ENCODE measurements at places on chromosomes 13 and 19.

DNA sequence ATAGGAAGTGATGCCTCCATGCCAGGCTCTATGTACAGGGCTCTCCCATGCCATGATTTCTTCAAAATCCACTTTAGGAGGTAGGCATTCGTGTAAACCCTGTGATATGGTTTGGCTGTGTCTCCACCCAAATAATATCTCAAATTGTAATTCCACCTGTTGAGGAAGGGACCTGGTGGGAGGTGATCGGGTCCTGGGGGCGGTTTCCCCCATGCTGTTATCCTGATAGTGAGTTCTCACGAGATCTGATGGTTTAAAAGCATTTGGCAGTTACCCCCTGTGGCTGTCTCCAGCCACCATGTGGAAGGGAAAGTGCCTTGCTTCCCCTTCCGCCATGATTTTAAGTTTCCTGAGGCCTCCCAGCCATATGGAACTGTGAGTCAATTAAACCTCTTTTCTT, 8.1 kb downstream of the SARS2 start:
- no peak for DNase-seq

GRCh38 chr19:44051650-44052402, at the start of gene ZNF223:
ZNF223 (plus strand) TSS chr19:44052036; CDS start chr19:44055177, 3,141 bp downstream.
- DNase-seq: peak; percentile 58

DNA sequence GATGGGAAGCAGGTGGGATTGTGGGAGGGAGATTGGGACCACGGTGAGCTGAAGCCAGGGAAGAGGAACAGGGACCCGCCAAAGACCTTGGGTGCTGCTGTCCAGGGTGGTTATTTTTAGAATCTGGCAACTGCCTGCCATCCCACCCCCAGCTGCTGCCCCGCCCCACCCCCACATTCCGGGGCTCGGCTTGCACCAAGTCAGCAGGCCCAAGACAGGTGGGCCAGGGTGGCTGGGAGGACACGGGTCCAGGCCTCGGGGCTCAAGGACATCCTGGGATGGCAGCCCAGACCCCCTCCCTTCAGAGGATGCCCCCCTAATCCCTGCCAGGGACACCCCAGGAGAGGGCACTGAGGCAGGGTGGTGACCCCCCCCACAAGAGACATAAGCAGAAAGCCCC, 827 bp downstream of the CKM start:
- DNase-seq: no peak

- DNase-seq: no peak
Observed at GRCh38 chr19:12723381-12723640, 421 bp downstream of the TNPO2 start.

- no peak for DNase-seq
Observed at GRCh38 chr19:15340086-15340485, 7.7 kb upstream of the BRD4 start.

- no peak for DNase-seq
Observed at GRCh38 chr19:42323852-42324654, 1.4 kb upstream of the MEGF8 start.

DNA sequence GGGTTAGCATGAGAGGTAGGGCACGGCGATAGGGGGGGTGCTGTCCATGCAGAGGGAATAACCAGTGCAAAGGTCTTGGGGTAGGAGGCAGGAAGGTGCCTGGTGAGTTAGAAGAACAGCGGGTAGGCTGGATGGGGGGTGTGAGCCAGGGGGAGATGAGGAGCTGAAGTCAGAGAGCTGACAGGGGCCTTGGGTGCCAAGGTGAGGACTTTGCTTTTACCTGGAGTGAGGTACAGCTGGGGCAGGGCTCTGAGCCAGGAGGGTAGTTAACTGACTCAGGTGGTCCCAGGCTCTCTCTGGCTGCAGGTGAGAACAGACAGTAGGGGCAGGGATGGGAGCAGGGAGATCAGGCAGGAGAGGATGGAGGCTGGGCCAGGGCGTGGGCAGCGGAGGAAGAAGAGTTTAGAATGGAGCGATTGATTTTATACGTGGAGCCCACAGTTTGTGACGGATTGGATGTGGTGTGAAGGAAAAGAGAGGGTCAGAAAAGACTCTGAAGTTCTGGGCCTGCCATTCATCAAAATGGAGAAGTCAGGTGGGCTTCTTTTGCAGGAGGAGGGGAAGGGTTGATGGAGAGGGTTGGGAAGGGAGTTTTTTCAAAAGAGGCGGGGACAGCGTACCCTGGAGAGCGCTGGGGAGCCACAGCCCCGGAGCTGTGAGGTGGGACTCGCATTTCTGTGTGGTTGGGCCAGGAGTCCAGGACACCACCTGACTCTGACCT, 1.2 kb upstream of the GRAMD1A start:
- DNase-seq: no peak

- no peak for DNase-seq
Observed at GRCh38 chr19:8642561-8642960, 12.1 kb downstream of the NFILZ start.

DNA sequence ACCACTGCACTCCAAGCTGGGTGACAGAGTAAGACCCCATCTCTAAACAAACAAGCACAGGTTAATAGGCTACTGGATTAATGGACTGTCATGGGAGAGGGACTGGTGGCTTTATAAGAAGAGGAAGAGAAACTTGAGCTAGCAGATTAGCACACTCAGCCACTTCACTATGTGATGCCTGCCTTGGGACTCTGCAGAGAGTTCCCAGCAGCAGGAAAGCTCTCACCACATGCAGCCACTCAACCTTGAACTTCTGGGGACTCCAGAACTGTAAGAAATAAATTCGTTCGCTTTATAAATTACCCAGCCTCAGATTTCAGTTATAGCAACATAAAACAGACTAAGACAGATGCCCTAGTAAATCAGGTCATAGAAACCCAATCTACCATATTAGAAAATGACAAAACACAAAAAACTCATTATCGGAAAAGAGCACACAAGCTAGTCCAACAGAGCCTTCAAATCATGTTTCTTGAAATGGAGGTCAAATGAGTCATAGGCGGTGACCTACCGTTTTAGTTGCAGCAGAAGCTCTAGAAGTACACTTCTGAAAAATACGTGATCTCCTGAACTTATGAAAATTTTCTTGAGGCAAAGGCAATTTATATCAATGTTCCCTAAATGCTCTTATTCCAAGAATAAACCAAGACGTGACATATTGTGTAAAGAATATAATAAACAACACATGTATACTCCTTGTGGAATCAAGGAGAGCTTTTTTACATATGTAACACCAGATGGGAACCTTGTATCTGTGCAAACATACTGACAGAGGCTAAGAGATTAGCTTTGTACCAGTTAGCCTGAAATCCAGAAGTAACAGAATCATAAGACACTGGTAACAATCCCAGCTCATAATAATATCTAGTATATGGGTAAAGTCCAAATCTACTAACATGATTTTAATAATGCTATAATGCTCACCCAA, 340.9 kb upstream of the SGCG start:
- no peak for DNase-seq

- DNase-seq: no peak
Observed at GRCh38 chr19:938233-938923, 12.5 kb downstream of the ARID3A start.

DNA sequence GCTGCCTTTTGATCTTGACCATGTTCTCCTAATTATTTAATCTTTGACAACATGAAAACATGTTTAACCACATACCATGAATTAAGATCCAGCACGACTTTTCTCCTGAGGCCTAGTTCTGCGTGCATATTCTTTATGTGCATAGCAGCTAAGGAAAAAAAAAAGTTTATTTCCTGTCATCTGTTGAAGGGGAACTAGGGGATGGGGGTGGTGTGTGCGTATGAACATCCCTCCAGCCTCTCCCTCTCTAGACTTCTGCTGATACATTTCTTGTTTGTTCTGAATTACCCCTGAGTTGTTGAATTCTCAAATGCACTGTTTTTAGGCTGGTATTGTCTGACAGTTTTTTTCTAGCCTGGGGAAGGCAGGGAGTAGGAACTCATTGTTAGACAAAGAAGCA, 543.3 kb downstream of the FGF9 start:
- no peak for DNase-seq

DNA sequence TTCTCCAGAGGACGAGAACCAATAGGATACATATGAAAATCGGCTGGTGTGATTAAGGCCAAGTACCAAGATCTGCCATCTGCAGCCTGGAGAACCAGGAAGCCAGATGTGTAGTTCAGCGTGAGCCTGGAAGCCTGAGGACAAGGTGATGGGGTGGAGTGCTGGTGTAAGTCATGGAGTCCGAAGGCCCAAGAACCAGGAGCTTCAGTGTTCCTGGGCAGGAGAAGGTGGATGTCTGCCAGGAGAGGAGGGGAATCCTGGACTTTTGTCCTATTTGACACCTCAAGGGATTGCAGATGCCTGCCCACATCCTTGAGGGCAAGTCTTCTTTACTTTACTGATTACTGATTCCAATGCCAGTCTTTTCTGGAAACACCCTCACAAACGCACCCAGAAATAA, 71.5 kb downstream of the SPATA13 start:
- DNase-seq: no peak

DNA sequence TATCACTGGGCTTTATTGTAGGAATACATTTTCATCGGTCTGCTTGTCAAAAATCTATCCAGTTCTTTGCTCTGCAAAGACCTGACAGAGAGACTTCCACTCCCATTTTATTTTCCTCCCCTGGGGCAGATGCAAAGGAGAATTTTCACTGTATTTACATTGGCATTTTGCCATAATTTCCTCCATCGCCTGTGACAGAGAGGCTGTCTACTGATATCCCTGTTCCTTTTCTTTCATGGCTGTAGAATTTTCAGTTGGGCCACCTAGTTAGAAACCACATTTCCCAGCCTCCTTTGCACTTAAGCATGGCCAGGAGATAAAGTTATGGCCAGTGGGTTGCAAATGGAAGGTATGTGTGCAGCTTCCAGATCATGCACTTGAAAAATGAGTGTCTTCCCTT, 89.3 kb downstream of the NUFIP1 start:
- DNase-seq: no peak

DNA sequence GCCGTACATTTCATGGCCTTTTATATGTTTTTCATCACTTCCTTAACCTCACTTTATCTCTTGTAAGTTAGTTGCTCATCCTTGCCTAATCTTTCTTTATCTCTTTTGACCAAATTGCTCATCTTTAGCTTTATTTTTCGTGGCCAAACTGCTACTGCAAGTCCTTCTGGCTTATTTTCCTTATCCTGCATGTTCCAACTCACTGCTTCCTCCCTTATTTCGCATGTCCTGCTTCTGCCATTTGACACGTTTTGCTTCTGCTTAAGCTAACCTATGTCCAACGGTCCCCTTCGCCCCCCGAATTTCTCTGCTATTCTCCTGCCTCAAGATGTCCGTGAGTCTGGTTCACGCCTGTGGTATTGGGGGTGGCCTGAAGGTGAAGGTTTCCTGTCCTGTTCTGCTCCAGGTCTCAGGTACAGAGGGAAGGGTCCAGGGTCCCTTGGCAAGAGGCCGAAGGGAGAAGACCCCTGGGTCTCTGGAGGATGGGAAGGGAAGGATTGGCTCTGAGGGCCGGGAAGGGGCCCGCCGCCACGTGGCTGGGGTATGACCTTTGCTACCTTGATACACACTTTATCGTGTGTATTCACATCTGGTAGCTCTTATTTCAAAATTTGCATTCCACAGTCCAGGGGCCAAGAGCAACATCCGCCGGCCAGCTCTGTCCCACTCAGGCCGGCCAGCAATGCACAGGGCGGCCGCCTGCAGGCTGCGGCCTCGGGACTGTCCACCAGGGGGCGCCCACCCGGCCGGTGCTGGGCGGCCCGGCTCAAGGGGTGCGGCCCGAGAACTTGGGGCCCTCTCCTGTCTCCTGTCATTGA, 2.9 kb upstream of the C19orf85 start:
- peak; percentile 80 for DNase-seq

GRCh38 chr19:10019246-10019645, 6.0 kb downstream of the RDH8 start:
- DNase-seq: no peak

DNA sequence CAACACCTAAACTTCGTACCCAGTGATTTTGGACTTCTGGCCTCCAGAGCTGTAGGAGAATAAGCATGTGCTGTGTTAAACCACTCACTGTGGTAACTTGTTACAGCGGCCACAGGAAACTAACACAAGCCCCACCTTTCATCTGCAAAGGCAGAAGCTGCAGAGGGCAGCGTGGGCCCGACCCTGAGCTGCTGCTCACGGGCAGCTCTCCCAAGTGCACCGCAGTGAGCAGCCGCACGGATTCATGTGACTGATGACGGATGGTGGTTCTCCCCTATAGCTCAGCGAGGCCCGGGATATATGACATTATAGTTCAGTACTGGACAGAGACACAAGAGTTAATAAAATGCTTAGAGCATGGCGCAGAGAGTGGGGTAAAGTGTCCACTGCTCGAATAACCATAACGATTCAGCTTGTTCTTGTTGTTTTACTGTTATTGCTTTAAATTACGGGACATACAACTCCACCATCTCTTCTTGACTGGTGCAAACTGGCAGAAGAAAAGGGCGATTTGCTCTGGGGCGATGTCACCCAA, 21.9 kb downstream of the VRK3 start:
- no peak for DNase-seq

GRCh38 chr13:57450356-57450755, 181.2 kb upstream of the PCDH17 start:
- DNase-seq: no peak

- DNase-seq: no peak
Observed at GRCh38 chr19:32773126-32773525, 53.6 kb downstream of the TDRD12 start.

GRCh38 chr19:15976836-15977689, 28.3 kb downstream of the OR10H4 start:
- no peak for DNase-seq

DNA sequence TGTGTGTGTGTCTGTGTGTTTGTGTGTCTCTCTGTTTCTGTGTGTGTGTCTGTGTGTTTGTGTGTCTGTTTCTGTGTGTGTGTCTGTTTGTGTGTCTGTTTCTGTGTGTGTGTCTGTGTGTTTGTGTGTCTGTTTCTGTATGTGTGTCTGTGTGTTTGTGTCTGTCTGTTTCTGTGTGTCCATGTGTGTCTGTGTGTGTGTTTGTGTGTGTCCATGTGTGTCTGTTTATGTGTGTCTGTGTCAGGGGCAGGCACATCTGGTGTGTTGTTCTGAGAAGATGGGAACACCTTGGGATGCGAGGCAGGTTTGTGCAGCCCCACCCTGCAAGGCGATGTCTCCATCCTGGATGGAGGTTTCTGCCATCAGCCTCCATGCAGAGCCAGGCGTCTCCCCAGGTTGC, 275.8 kb upstream of the SOX1 start:
- DNase-seq: no peak

DNA sequence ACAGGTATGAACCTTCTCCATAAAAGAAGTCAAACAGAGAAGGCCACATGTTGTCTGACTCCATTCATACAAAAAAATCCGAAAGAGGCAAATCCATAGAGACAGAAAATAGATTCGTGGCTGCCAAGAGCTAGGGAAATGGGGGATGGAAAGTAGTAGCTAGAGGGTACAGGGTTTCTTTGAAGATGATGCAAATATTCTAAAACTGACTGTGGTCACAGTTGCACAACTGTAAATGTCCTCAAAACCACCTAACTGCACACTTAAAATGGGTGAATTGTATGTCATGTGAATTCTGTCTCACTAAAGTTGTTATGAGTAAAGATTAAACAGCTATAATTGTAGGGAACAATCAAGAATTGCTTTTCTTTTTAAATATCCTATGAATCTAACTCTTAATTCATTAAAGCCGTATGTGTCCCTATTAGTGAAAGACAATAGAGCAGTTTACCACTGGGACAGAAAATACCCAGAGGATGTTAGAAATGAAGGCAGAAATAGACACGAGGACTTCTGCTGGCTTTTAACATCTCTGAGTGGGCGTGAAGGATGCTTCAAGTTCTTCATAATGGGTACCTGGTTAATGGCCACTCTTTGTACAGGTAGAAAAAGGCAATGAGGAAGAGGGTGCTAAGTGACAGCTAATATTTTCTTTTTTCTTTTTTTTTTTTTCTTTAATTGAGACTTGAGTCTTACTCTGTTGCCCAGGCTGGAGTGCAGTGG, 21.2 kb downstream of the INSR start:
- no peak for DNase-seq

- DNase-seq: no peak
Observed at GRCh38 chr19:2305452-2306280, 2.3 kb downstream of the LINGO3 start.
